Mesendoderm (in vitro differentiated cells): ENCODE measurements at places on chromosomes 1 and 21.

GRCh38 chr1:154945962-154946850 is 9.7 kb upstream of the PMVK start:
- DNase-seq: no peak

DNA sequence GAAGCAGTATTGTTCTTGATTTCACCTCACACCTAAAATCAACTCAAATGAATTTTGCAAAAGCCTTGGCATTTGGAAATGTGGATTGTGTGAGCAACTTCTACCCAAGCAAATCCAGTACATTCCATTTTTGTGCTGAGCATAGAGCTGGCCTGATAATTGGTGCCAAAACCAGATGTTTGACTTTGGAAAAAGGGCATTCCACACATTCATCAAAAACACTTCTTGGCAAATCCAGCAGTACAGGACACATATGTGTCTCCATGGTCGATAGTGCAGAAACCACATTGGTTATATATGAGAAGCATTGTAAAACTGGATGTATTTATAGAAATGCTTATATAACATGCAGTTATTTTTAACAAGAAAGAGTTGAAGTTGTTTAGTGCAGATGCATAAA is 210.4 kb downstream of the KCNK2 start:
- DNase-seq: no peak

DNA sequence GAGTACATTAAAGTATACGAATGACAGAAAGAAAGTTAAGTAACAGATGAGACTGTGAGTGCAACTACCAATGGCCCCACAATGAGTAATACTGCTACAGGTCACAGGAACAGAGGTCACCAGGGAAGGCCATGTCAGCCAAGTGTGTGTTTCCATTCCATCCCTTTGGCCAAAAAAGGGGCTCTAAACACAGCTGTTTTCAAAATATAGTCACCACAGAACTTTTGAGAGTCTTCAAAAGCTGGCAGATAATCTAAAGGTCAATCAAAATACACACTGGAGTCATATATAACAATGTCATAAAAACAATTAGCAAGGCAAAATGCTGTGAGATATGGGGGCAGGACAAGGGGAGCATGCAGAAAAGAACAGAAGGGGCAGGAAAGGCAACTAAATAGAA is 10.2 kb downstream of the USP24 start:
- no peak for DNase-seq

- DNase-seq: no peak
Observed at GRCh38 chr1:74486036-74486435, 26.4 kb downstream of the LRRC53 start.

GRCh38 chr21:33022489-33022827 is 3.3 kb upstream of the OLIG2 start:
- no peak for DNase-seq

DNA sequence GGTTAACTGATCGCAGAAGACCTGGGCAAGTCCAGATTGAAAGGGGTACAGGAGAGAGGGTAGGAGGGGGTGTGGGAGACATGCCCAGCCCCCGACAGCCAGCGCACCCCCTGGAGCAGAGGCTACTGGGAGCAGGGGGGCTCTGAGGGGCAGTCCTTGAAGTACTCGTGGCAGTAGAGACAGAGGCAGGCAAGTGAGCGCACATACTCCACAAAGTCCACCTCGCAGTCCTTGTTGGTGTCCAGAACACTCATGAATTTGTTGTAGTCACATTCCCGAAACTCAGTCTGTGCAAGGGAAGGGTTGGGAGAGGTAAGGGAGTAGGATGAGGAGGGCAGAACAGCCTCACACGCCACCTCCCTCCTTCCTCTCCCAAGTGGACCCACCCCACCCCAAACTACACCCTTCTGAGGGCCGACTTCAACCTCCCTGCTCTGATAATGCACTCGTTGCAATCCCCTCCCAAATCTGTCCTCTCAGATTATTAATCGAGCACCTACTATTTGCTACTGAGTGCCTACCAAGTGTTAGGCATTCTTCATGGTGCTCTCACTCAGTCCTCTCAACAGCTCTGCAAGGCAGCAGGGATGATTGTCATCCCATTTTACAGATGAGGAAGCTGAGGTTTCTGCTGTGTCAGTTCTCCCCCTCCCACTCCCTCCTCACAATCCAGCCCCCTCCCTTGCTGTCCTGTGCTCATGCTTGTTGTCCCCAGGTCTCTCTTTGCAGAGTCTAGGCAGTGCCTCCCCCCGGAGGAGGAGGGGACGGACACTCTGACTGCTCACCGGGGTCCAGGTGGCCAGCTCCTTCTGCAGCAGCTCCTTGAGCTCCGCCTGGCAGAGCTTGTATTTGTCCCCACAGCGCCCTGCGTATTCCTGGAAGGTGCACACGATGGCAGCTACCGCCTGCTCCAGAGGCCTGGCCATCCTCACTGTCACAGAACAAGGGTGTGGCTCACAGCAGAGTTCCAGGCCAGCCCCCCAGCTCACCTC is 1.2 kb downstream of the S100A3 start:
- no peak for DNase-seq

- DNase-seq: no peak
Observed at GRCh38 chr1:24855474-24855873, 74.6 kb downstream of the RUNX3 start.

GRCh38 chr21:42677339-42678321 is 24.2 kb downstream of the PDE9A start:
- no peak for DNase-seq

DNA sequence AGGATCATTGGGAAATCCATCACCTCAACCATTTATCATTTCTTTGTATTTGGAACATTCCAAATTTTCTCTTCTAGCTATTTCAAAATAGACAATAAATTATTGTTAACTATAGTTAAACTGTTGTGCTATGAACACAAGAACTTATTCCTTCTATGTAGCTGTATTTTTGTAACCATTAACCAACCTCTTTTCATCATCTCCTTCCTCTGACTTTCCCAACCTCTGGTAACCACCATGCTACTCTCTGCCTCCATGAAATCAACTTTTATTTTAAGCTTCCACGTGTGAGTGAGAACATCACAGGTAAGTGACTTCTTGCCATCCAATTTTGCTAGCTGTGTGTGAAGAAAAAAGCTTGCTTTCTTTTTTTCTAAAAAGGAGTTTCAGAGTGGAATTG is 418 bp downstream of the IFI44L start:
- no peak for DNase-seq

DNA sequence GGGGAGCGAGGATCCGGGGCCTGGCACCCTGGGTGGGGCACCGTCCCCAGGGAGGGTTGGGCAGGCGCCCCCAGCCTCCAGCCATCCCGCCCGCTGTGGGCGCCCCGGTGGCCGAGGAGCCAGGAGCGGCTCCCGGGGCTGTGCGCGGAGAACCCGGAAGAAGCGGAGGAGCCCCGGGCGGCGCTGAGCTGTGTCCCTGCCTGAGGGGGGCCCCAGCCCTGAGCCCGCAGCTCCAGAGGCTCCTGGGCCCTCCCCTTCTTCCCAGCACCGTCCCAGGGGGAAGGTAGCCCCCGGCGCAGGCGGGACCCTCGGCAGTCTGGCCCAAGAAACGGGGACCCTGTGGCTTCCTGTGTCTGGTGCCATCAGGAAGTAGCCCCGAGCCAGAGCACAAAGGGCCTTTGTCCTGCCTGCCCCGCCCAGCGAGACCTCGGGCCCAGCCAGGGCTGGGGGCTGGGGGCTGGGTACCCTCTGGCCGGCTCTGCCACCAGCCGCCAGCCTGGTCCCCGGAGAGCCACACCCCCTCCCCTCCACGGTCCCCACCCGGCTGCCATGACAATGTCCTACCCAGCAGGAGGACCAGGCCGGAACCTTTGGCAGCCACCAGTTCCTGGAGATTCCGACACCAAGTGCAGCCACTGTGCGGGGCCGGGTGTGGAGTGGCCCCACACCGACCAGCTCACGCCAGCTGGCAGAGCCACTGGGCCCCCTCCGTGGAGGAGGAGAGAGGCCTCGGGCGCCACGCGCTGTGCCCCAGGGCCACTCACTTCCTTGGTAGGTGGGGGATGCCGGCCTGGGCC is 15.6 kb upstream of the TTLL10 start:
- peak; percentile 62 for DNase-seq

DNA sequence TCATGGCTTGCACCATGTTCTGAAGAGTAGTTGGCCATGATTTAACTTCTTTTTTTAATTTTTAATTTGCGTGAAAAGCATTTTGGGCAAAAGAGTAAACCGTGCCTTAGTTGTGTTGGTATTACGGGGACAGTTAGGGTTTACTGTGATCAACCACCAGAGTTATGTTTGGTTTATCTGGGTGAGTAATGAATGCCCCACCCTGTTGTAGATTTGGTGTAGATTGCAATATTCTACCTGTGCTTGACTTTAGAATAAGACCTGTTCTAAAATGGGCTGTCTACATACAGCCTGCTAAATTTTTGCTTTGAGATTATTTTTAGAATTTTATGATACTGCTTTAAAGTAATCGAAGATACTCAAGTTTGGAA is 1.4 kb downstream of the USP25 start:
- DNase-seq: no peak

GRCh38 chr1:206658264-206658980 is 23.1 kb downstream of the DYRK3 start:
- DNase-seq: peak; percentile 84

GRCh38 chr1:60280819-60281218 is 207.2 kb upstream of the C1orf87 start:
- DNase-seq: peak; percentile 36
